H1 (cell line): ENCODE measurements at places on chromosomes 16 and 17.

- DNase-seq: no peak
These were observed 15.1 kb upstream of the BAIAP2 start for GRCh38 chr17:81019563-81020442.

- DNase-seq: no peak
These were observed 3.3 kb downstream of the AXIN1 start for GRCh38 chr16:349211-349610.

- DNase-seq: no peak
These were observed 50.5 kb downstream of the JPH3 start for GRCh38 chr16:87652799-87653198.

DNA sequence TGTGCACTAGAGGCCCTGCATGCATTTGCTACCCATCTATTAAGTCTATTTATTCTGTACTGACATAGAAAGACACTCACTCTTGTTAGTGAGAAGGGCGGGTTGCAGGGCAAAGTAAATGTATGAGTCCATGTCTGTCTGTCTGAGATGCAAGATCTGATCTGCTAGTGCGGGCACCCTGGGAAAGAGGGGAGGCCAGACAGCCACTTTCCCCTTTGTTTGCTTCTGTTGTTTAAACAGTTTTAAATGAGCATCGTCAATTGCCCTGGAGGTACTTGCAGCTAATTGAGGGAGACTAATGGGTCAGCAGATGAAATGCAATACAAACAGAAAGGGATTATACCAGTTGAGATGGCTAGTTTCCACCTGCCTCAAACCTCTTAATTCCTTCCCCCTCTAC, 24.9 kb downstream of the SCNN1G start:
- DNase-seq: no peak

DNA sequence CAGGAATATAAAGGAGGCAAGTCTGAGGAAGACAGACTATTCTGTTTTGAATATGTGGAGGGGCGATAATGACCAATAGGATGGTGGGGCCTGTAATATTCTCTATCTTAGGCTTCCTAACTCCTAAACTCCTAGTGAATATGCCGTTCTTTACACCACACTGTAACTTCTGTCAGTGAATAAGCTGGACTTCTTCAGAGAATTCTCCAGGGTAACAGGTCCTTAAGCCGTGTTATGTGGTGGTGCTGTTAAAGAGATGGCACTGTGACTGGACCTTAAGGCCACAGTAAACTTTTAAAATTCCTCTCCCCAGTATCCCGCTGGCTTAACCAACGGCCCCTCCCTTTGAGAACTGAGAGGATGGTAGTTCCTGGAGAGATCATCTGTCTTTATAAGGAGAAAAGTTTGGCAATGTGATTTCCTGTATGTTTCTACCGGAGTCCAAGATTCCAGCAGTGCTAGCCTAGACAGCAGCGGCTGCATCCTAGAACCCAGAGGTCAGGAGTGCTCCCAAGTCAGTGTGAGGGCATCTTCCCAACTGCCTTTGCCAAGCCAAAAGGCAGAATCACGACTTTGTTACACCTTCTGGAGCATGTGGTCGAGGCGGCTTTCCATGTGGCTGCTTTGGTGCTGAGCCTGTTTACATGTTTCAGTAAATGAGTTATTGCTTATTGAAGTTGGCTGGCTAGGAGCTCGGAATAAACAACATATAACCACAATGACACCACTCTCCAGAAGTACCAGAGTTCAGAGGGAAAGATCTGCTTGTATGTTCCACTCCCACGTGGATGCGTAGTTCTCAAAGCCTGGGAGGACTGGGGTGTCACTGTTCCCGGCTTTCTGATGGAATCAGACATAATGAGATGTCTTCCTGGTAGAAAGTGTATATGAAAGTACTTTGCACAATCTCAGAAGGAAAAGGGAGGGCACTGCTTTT, 41.0 kb downstream of the TUBD1 start:
- DNase-seq: no peak

GRCh38 chr16:72099377-72099818, 5.8 kb downstream of the DHX38 start:
- peak; percentile 77 for DNase-seq

GRCh38 chr16:878072-878784, 77.7 kb upstream of the GNG13 start:
- no peak for DNase-seq

GRCh38 chr17:68777856-68778694, 176.9 kb upstream of the FAM20A start:
- DNase-seq: no peak

DNA sequence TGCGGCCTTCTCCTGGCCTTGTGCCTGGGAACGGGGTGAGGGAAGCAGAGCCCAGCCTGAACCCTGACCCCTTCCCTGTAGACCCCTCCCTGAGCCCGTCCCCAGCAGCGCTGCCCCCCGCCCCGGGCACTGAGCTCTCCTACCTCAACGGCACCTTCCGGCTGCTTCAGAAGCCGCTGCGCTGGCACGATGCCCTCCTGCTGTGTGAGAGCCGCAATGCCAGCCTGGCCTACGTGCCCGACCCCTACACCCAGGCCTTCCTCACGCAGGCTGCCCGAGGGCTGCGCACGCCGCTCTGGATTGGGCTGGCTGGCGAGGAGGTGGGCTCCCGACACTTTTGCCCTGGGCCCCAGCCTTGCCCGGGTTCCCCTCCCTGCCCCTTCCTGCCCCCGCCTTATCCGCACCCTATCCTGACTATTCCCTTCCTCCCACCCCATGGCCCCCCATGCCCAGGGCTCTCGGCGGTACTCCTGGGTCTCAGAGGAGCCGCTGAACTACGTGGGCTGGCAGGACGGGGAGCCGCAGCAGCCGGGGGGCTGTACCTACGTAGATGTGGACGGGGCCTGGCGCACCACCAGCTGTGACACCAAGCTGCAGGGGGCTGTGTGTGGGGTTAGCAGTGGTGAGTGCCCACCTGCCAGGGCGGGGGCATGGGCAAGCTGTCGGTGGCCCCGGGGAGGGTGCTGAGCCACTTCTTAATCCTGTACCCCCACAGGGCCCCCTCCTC, 62.1 kb downstream of the MRC2 start:
- no peak for DNase-seq

DNA sequence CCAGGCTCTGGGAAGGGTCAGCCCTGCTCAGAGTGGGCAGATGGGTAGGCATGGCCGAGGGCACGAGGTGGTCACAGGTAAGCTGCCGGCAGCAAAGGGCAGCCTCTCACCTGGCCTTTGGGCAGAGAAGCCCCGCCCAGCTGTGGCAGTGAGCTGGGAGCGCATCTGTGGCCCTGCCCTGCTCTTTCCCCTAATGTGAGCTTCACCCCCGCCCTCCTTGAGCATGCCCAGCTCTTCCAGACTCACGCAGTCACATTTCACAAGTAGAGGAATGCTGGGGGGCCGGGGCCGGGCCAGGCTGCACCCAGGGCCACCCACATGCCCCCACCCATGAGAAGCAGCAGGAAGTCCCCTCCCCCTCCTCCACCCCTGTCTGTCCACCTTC, 40.7 kb upstream of the SLC38A10 start:
- DNase-seq: no peak
